ENCODE measurements at places on chromosomes 16 and 17.

- DNase-seq: no peak
Observed at GRCh38 chr16:30368792-30369090, 1.6 kb downstream of the TBC1D10B start.

DNA sequence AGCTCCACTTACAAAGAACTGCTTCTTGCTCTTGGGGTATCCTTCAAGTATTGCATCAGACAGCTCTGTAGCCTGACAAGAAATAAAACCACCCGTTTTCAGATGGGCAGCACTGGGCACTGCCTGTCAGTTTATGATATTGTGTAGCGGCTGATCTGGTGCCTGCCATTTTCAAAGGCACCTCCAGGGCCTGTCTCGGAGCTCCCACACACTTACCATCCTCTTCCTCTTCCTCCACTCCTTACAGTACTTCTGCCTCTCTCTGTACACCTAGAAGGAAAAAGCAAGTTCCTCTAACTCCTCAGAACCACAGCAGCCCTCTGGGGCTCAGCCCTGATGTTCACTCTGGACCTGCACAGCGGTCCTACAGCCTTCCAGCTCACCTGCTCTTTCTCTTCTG is 4.4 kb downstream of the PSMC3IP start:
- DNase-seq: no peak

DNA sequence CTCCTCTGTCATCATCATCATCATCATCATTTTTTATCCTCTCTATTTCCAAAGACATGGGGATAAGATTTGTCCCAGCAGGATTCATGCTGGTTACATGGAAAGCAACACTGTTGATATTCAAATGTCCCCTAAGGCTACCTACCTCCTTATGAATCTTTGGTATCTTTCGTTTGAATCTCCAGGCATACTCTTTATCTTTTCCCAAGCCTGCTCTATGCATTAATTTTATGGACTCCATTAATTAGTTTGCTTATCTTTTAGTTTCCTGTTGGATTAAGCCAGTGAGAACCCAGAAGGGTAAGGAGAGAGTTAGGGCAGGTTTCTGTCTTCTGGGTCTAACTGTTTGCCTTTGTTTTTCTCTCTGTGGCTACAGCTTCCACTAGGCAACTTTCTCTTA is 129.6 kb upstream of the GOT2 start:
- DNase-seq: no peak

GRCh38 chr17:76095943-76096342 is 7.6 kb downstream of the EXOC7 start:
- DNase-seq: no peak

DNA sequence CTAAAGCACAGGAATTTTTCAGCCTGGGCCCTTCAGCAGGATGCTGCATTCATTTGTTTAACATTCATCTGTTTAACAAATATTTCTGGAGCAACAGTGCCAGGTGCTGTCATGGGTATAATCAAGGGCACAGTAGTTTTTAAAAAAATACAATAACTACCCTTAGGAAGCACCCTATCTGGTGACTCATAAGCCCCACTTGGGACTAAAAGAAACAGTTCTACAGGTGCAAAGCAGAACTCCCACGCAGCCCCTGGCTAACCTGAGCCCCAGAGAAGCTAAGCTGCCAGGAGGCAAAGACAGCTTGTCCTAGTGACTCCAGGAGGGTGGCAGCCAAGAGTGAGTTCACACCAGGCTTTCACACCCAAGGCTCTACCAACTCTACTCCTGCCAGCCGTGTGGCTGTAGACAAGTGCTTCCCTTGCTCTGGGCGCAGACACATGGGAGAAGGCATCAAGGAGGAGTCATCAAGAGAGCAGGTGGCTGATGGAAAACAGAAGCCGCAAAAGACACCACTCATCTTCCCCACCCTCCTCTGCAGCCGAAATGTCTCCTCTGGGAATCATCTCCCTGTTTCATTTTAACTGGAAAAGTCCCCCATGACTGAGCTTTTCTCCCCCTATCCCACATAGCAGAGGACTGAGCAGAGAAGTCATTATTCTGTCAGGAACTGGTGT is 14.4 kb downstream of the CUEDC1 start:
- no peak for DNase-seq

DNA sequence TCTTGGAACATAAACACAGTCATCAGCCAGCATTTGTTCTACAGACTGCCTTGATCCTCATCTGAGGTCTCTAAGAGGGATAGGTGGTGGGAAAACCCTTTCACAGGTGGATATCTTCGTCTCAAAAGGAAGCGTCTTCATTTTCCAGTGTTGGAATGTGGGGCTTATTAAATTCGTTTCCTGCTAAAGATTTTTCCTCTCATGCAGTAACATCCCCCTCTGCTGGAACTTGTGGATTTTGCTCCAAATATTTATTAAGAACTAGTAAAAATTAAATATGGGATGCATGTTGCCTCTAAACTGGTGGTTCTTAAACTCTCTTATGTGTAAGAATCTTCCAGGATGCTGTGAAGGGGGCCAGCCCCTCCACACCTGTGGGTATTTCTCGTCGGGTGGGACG is 20.1 kb upstream of the MLYCD start:
- DNase-seq: no peak

DNA sequence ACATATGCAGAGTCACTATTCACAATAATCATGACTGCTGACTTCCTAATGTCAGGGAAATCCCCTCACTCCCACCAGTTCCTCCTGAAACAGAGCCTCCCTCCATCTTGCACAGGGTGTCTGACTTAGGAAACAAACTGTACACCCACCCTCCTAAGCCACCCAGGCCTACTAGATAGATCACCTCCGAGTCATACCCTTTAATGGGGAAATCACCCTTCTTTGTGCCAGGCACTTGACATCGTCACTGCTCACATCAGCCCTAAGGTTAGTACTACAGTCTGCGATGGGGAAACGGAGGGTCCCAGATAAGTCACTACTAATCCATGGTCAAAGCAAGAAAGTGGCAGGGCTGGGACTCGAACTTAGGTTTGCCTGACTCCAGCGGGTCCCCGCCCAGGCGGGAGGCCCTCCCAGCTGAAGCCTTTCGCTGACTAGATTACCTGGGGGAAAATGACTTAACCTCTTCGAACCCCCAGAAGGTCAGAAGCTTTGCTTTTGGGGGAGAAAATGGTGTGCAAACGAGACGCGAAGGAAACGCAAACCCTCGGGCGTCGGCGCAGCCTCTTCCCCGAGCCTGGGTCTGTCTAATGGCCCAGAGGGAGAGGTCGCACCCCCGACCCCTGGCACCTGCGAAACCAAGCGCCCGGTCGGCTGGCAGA is 3.4 kb upstream of the MLLT6 start:
- DNase-seq: no peak

DNA sequence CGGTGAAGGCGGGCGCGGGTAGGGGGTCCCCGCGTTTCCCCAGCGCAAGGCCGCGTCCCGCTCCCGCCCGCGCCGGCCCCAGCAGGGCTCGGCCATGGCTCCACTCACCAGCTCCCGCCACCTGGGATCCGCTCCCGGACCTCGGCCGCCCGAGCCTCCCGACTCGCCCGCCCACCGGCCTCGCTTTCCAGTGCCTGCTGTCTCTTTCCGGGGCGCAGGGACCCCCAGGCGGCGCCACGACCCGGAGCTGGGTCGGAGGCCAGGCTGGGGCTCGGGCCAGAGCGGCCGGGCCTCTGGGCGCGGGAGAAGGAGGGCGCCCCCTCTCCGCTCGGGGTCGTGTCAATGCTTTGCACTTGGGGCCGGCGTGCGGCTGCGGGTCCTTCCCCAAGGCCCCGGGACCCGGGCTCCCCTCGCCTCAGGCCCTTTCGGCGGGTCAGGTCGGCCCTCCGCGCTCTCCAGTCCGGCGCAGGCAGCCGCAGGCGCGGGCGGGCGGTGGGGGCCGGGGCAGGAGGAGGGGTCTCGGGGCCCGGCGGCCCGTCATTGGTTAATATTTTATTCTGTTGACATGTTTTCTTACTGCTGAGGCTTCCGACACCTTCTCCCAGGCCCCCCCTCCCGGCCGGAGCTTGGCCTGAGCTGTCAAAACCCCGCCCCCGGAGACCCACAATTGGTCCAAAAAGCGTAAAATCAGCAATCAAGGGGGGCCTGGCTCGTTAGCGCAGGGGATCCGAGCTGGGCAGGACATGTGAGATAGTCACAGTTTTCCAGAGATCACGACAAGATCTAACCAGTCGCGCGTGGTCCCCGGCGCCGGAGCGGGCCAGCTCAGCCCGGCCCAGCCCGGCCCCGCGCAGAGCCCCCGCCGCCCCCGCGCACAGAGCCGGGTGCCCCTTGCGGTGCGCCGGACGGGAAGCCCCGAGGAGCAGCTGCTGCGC is at the start of gene TBX2:
Gene TBX2 (plus strand): TSS at position 713 of the 935 bp plus-strand sequence. CDS start 334 bp downstream, outside the sequence.
- peak; percentile 82 for DNase-seq

DNA sequence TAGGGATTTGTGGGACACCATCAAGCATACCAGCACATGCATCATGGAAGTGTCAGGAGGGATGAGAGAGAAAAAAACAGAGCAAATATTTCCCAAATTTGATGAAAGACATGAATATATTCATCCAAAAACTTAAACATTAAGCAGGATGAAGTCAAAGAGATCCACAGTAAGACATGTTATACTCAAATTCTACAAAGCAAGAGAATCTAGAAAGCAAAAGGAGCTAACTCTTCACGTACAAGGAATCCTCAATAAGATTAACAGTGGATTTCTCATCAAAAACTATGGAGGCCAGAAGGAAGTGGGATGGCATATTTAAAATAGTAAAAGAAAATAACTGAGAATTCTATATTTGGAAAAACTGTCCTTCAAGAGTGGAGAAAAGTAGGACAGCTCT is 374.8 kb downstream of the ZFHX3 start:
- no peak for DNase-seq
